WTC11 (cell line): ENCODE measurements at places on chromosomes 4 and X. TPM values are rescaled to one million over a fixed set of nuclear protein-coding genes. Genes with fewer than 3 reads are reported as not detected.

GRCh38 chr4:107870916-107871786, 46.4 kb downstream of the SGMS2 start:
- DNase-seq = no peak
- H3K36me3 ChIP-seq = no peaks in the 10 kb centered on the region
- H3K27me3 ChIP-seq = peaks cover 4% of the 10 kb centered on the region; the same call in 1 of the 2 replicates
- H3K27ac ChIP-seq = no peak overlapping the region
- no peaks in the 10 kb centered on the region for H3K4me1 ChIP-seq

GRCh38 chr4:188918787-188919186, 779.5 kb downstream of the TRIML1 start:
- no peak overlapping the region for H3K27ac ChIP-seq
- no peak for DNase-seq
- H3K4me1 ChIP-seq = no peaks in the 10 kb centered on the region
- H3K27me3 ChIP-seq = no peaks in the 10 kb centered on the region
- no peak overlapping the region for H3K4me3 ChIP-seq

DNA sequence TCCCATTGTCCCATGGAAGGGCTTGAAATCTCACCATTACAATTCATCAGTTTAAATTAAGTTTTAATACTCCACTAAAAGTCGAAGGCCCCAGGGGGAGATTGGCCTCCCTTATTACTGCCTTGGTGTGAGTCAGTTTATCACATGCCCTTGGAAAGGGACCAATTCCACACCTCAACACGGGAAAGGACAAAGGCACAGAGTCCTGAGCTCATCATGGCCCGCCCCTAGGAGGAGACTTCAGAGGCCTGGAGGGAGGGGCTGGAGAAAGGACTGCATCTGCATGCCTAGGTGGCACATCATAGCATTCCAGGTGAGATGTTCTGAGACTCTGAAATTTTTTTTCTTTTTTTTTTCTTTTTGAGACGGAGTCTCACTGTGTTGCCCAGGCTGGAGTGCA, 2.8 kb upstream of the SEL1L3 start:
- peak overlapping the region; percentile 41 for H3K4me3 ChIP-seq
- peak overlapping the region; percentile 66; the same call in 1 of the 2 replicates for H3K27ac ChIP-seq
- peak; percentile 34 for DNase-seq
- no peaks in the 10 kb centered on the region for H3K36me3 ChIP-seq
- peaks cover 33% of the 10 kb centered on the region for H3K4me1 ChIP-seq
- peaks cover 14% of the 10 kb centered on the region for H3K27me3 ChIP-seq

The TIMM8A gene
- total RNA-seq = 25.6 to 31.8 TPM (median 28.9 TPM) in 3 replicates

The ATOH1 gene
- total RNA-seq = 0.60 to 0.62 TPM (median 0.61 TPM) in 3 replicates

The FOXO4 gene
- 35.3 to 48.3 TPM (median 37.0 TPM) in 3 replicates for total RNA-seq
